ENCODE measurements at places on chromosomes 4 and X.

GRCh38 chr4:56870946-56871345 lies 36.8 kb upstream of the REST start:
- DNase-seq: no peak

DNA sequence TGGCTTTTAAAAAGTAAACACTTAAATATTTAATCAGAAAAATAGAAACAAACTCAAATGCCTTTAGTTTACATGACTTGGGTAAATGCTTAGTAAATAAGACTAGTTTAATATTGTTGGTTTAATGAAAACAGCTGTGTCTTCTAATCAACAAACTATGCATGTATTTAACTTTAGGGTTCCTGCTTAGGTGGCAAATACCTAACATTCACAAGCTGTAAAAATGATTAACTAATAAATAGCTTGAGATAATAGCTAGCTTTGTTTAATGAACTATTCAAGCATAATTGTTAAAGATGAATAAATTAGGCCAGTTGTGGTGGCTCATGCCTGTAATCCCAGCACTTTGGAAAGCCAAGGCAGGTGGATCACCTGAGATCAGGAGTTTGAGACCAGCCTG lies 30.0 kb upstream of the USP46 start:
- no peak for DNase-seq

GRCh38 chrX:2692221-2693112 lies 1.4 kb downstream of the CD99 start:
- no peak for DNase-seq

GRCh38 chr4:128284317-128284716 lies 3.3 kb downstream of the PGRMC2 start:
- DNase-seq: no peak

DNA sequence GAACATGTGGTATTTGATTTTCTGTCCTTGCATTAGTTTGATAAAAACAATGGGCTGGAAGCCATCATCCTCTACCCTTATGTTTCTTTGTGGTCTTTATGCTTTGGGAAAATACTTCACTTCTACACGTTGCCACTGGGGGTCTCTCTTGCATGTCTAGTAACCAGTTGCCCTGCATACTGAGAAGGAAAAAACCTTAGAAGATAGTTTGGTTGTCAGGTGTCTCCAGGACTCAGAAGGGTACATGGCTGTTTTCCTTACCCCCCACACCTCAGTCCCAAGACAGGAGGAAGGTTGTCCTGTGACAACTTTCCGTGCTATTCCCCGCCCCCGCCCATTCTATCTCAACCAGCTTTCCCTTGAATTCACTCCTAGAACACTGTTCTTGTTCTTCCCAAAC lies 62.1 kb upstream of the LANCL3 start:
- DNase-seq: no peak

- no peak for DNase-seq
Observed at GRCh38 chr4:7823416-7823824, 116.2 kb downstream of the AFAP1 start.

GRCh38 chrX:18873836-18874235 lies 110.1 kb downstream of the PHKA2 start:
- DNase-seq: no peak

GRCh38 chr4:111696505-111696904 lies 448.7 kb upstream of the FAM241A start:
- no peak for DNase-seq

- no peak for DNase-seq
Observed at GRCh38 chr4:26609391-26609790, 25.5 kb downstream of the TBC1D19 start.

DNA sequence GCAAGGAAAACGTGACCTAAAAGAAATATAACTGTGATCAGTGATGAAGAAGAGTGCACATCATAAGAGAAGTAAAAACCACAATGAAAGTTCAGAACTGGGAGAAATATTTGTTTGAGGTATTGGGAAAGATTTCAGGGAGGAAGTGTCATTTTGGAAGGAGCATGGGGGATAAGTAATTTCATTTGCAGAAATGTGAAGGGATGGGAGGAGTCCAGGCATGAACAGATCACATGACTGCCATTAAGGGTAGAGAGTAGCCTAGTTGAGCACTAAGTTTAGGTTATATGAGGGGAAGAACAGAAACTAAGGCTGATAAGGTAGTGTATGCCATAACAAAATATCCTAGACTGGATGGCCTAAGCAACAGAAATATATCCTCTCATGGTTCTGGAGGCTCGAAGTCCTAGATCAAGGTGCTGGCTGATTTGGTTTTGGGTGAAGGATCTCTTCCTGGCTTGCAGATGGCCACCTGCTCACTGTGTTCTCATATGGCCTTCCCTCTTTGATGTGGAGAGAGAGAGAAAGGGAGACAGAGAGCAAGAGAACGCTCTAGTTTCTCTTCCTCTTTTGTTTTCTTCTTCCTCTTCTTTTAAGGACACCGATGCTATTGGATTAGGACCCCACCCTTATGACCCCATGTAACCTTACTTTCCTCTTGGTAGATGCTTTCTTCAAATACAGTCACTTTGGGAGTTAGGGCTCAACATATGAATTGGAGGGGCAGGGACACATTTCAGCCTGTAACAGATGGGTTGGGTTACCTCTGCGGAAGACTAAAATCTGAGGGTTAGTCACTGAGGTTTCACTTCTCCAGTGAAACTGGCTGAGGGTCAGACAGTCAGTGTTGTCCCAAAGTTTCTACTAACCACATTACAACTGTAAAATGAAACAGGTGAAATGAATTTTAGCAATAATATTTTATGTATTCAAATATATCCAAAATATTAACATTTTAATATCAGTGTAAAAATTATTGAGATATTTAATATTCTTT lies 77.9 kb downstream of the EGF start:
- no peak for DNase-seq

DNA sequence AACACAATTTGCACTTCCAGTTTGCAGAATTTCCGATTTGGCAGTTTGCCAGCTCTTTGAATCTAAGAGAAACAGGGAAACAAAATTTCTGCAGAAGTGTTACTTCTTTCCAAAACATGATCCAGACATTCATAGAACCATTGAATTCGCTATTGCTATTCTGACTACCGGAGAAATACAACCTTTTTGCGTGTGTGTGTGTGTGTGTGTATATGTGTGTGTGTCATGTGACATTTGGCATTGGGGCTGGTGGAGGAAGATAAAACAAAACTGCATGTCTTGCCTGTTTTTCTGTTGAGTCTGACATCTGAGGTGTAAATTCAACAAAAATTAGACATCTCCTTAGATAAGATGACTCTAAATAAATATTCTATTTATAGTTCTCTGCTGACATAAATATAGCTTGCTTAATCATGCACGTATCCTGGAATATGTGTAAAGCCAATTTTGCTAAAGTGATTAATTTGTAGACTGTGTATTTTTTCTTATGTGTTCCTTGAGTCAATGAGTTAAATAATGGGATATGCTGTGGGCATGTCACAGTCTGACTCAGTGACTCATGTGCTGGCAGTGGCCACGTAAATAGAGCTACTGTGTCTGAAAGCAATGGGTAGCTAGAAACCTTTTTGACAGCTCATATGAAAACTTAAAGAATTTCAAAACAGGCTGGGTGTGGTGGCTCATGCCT lies 98.9 kb downstream of the HPGD start:
- DNase-seq: peak; percentile 23

- DNase-seq: no peak
Observed at GRCh38 chr4:75598390-75598789, 31.9 kb downstream of the CDKL2 start.

GRCh38 chr4:123259676-123260646 lies 136.6 kb upstream of the SPRY1 start:
- no peak for DNase-seq

DNA sequence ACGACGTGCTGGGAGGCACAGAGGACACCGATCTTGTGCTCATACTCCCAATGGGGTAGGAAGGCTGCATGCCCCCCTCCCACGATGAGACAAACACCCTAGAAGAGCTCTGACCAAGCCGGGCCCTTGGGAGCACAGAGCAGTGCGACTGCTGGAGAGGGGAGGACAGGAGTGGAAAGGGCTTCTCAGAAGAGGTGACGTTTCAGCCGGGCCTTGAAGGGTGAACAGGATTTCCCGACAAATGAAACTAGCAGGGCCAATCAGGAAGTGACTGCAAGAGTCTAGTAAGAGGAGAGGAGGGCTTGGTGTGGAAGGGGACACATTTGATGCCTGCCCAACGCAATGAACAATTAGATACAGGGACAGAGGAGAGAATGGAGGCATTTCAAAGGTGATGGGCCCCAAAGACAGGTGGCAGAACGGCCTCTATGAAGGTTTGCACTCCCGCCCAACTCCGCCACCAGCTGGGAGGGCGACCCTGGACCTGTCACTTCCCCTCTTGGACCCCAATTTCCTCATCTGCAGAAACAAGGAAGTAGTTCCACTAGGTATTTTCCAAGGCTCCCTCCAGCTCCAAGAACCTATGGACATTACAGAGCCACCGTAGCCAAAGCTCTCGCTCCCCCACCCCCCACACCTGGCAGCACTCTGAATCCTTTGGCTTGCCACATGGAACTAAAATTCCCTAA lies 3.9 kb downstream of the HCFC1 start:
- DNase-seq: peak; percentile 58
